Amniotic epithelial cell (primary cell): ENCODE measurements at places on chromosomes 11 and 22.

- peak; percentile 65 for DNase-seq
Measured at GRCh38 chr11:93020248-93021046, 51.0 kb downstream of the MTNR1B start.

DNA sequence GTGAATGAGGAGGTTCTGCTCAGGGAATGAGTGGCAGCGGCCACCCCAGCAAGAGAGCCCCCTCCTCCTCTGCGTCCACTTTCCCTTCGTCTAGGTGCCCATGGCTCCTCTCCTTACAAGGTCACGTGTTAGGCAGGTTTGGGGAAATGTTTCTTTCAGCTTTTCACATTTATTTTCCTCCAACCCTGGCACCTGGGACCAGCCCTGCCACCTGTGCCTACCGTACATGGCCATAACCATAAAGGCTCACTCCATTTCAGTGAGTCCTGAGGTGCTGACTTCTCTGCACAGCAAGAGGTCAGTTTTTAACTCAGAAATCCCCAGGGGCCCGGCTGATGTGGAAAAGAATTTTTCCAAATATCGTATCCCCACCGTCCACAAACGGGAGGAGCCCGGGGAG is 71.2 kb downstream of the FLI1 start:
- no peak for DNase-seq

GRCh38 chr11:116876656-116877055 is 39.2 kb upstream of the APOA1 start:
- no peak for DNase-seq

GRCh38 chr22:41636467-41636866 is 15.4 kb downstream of the XRCC6 start:
- no peak for DNase-seq

DNA sequence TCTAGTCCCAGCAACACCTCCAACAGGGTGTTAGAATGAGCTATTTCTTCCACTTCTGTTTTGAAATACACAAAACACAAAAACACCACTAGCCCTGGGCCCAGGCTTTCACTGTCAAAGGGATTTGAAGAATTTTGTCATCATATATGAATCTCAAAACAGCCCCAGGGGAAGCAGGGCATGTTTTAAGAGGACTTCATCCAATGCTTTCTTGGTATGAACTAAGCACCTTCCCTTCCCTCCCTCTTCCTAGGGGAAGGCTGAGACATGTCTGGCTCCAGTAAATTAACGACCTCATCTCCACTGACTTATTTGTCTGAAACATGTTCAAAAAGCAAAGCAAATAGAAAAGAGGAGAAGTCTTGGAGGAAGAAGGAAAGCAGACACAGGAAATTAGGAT is 75.7 kb upstream of the INCENP start:
- DNase-seq, result peak; percentile 11

DNA sequence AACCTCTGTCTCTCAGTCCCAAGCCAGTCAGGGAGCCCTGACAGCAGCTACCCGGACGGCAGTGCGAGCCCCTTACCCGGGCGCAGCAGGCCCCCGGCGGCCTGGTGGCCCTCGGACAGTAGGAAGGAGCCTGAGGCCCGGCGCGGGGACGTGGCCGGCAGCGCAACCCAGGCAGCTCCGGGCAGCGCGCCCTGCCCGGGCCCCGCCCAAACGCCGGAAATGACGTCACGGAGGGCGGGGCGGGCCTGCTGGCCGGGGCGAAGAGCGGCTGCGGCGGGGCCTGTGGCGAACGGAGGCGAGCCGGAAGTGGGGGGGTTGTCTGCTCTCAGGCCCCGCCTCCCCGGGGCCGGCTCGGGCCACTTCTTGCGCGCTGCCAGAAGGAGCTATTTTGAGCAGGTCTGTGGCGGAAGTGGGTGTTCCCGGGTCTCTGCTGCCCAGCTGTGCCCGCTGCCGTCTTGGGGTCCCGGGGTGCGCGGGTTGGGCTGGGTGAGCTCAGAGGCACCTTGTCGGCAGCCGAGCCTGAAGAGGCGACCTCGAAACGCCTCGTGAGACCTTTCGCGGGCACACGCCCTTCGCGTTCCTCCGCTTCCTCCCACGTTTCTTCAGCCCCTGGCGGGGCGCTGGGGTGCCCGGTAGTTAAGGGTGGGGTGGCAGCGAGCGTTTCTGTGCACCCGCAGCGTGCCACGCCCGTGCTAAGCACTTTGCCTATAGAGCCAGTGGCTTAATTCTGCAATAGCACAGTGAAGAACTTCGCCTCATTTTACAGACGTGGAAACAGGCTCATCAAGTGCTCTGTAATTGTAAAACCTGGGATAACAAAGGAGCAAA is at the start of gene C11orf24:
Gene C11orf24 (minus strand): TSS at position 193 of the 828 bp plus-strand sequence. CDS start 8,206 bp downstream, outside the sequence.
- peak; percentile 87 for DNase-seq

DNA sequence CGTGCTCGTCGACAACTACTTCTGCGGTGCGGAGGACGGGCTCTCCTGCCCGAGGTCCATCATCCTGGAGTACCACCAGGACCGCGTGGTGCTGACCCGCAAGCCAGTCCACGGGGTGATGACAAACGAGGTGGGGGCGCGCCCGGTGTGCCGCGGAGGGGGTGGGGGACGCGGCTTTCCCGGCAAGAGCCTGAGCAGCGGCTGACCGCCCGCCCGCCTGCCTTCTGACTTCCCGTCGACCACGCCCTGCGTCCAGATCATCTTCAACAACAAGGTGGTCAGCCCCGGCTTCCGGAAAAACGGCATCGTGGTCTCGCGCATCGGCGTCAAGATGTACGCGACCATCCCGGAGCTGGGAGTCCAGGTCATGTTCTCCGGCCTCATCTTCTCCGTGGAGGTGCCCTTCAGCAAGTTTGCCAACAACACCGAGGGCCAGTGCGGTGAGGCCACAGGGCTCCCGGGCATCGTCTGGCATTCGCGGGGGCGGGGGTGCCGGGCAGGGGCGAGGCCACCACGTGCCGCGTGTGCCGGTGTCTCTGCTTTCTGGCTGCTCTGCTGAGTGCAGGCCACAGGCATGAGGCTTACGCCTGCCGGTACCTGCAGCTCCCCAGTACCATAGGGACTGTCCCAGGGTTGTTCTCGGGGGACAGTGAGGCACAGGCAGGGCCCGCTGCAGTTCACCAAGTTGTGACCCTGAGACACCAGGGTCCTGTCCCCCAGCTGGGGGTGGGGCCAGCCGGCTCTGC is 28.5 kb upstream of the MUC5B start:
- no peak for DNase-seq

GRCh38 chr11:130213143-130213978 is 53.8 kb downstream of the ST14 start:
- no peak for DNase-seq

DNA sequence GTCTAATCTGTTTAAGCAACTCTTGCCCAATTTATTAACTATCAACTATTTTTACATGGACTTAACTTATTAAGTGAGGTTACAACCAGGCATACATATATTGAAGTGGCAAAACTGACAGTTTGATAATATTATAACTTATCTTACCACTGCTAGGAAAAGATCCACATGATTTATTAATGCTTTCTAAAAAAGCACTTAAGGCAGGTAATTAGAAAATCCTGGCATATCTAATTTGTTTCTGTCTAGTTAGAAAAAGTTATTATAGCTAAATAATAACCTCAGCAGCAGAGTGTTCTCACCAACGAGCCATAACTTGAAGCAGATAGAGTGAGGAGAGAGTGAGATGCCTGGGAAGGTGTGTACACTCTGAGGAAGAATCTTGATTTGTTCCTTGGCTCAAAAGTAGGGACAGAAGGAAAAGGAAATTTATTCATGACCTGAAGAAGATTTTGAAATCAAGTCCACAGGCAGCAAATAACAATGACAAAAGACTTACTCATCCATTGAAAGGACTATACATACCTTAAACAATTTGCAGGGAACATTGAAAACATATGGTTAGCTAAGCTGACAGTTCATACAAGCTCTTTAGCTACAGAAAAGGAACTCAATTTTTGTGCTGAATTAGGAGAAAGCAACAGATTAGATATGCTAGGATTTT is 7.1 kb upstream of the MUC15 start:
- DNase-seq, result no peak

DNA sequence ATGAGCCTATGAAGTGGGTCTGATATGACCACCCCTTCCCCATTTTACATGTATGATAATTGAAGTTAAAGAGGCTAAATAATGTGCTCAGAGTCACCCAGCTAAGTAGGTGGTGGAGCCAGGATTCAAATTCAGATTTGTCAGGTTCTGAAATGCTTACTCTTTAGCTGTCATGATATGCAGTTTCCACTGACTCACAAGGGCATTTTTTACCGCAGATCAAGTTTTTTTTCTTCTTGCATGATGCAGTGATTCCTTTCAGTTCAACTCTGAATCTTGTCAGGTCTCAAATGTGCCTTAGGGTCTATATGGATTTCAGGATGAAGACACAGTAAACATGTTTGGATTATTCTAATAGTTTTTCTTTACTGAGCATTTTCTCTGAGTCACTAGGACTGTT is 12.6 kb upstream of the TRIM44 start:
- DNase-seq, result peak; percentile 78

DNA sequence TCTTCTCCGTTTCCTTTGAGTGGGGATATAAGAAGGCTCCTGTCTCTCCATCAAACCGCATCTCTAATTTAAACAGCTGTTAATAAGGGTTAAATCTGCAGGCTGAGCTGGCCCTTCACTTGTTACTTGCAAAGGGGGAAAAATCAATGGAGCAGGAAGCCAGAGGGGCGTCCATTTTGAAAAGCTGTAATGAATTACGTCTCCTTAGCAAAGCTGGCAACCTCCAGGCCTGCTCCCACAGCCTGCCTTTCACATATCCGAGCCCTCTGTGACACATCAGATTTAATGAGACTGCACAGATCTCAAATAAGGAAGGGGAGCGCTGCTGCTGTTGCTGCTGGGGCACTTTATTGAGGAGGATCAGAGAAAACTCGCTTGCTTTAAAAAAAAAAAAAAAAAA is 320.8 kb downstream of the BLID start:
- DNase-seq, result no peak

DNA sequence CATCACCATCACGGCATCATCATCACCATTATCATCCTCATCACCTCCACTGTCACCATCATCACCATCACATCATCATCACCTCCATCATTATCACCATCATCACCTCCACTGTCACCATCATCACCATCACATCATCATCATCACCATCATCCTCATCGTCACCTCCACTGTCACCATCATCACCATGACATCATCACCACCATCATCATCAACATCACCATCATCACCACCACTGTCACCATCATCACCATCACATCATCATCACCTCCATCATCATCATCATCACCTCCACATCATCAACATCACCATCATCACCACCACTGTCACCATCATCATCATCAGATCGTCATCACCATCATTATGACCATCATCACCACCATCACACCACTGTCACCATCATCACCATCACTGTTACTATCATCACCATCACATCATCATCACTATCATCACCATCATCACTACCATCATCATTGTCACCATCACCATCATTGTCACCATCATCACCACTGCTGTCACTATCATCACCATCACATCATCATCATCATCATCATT is 32.8 kb downstream of the PARVG start:
- DNase-seq, result no peak

- DNase-seq, result peak; percentile 77
Measured at GRCh38 chr22:24775769-24776492, 1.4 kb upstream of the PIWIL3 start.

- DNase-seq, result no peak
Measured at GRCh38 chr11:2803186-2804091, 82.1 kb downstream of the CDKN1C start.

DNA sequence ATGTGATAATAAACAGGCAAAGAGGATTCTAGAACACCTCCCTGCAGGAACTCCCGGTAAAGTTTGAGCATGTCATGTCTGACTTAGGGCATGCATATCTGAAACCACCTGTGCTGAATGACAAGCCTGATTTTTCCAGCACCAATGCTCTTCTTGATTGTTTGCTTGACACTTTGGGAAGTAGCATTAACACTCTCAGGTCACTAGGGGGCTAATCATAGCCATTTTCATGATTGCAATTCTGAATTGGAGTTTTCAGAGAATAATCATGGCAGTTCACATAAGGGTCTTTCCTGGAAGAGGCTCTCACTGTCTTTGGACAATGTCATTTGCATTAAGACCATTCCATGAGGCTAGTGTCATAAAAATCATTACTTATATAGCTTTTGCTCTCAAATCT is 234.4 kb upstream of the MTNR1B start:
- no peak for DNase-seq

DNA sequence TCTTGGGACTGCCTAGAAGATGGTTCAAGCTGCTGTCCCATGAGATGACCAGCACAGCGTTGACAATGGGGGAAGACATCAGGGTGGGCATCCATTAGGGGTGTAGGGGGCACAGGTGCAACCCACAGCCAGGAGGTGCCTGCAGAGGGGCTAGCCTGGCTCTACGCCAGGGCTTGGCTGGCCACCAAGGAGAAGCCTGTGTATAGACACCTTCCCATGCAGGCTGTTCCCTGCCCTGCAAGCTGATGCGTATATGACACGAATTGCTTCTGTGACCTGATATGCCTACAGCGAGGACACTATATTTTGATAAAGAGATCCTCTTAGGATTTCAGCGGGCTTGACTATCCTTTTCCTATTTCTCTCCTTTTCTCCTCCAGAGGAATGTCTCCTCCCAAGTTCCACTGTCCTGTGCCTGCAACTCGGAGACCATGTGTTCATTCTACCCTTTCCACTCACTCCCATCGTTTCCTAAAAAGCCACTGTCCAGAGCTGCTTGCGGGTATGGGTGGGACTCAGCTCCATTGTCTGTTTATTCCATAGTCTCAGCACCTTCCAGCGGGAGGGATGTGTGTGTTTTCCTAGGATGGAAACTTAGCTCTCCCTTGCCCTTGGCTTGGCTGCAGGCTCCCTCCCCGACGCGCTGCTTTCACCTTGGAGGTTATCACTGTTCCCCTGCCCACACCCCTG is 56.1 kb downstream of the ST14 start:
- DNase-seq, result no peak

DNA sequence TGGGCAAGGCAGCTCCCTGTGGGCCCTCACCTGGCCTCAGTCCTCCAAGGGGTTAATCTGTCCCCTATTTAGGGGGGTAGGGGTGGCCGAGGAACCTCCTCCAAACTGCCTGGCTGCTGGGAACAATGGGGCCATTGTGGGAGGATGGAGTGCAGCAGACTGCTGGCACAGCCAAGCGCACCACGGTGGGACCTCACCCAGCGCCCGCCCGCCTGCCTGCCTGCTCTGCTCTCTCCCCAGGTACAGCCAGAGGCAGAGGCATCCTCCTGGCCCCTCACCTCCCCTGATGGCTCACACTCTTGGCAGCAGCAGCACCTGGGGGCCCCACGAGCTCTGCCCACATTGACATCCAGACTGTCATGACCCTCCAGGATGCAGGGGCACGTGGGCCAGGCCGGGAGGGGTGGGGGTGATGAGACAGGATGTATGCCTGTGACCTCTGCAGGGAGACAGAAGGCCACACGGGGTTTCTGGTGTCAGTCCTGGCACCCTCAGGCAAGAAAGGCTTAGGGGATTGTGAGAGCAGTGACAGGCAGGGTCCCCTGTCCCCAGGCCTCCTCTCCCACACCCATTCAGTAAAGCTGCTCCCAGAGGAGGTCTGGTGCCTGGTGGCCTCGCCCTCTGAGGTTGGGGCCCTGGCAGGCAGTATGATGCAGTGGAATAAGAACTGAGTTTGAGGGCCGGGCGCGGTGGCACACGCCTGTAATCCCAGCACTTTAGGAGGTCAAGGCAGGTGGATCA is 11.4 kb downstream of the BCL9L start:
- DNase-seq, result no peak
